ENCODE measurements at places on chromosomes 13 and 19.

DNA sequence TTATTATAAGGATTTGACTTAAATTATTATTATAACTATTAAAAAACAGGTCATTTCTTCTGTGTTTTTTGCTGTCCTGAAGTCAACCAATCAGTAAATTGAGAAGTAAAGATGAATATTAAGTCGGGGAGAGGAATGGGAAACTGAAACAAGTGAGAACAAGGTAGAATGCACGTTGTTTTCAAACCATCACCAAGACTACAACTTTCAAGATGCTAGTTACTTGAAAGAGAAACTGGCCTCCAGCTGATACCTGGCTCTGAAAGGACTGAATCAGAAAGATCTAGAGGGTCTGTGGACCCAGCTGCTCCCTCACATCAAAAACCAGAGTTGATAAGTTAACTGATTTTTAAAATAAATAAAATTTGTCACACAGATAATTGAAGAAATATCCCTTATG, 1301.5 kb upstream of the ATXN8OS start:
- no peak for DNase-seq

- no peak for DNase-seq
Observed at GRCh38 chr13:27264648-27265047, 6.0 kb upstream of the RASL11A start.

DNA sequence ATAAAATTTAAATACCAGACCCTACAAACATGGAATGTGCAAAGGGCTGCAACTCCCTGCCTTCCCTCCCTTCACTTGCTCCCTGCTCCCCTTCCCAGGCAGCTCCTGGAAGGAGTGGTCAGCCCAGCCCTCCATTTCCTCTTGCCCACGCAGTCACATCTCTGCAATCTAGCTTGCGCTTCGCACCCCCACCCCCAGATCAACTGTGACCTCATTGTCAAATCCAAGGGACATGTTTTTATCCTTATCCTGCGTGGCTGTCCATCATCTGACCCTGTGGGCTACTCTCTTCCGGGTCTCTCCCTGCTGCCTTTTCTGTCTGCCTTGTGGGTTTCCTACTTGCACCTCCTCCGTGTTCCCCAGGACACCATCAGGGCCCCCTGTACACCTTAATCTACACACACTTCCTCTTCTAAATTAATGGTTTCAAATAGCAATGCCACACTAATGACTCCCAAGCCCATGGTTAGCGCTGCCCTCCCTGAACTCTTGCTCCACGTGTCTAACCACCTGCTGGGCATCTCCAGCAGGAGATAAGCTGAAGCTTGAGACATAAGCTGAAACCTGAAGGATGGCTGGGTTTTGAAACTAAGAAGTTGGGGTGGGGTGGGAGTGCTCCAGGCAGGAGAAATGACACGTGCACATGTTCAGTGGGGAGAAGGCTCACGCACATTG, 118.3 kb downstream of the USP12 start:
- DNase-seq: no peak

- no peak for DNase-seq
Observed at GRCh38 chr13:21747456-21747855, 76.6 kb downstream of the FGF9 start.

- no peak for DNase-seq
Observed at GRCh38 chr13:112104881-112105234, 37.9 kb downstream of the SOX1 start.
